Occipital lobe (tissue), 3 donors: ENCODE measurements at places on chromosomes 7 and 10. TPM values are rescaled to one million over a fixed set of nuclear protein-coding genes. Genes with fewer than 3 reads are reported as not detected.
A peak's percentile ranks its signal among the peaks of the same experiment; 100 is the strongest.

- no peak for DNase-seq
Observed at GRCh38 chr7:18520450-18521235, 25.1 kb downstream of the HDAC9 start.

GRCh38 chr7:135562720-135563119 is 5.0 kb downstream of the NUP205 start:
- no peak for DNase-seq

GRCh38 chr10:30935078-30935477 is 96.6 kb downstream of the ZNF438 start:
- DNase-seq = no peak

SPDYE16 gene
- total RNA-seq = not detected

DNA sequence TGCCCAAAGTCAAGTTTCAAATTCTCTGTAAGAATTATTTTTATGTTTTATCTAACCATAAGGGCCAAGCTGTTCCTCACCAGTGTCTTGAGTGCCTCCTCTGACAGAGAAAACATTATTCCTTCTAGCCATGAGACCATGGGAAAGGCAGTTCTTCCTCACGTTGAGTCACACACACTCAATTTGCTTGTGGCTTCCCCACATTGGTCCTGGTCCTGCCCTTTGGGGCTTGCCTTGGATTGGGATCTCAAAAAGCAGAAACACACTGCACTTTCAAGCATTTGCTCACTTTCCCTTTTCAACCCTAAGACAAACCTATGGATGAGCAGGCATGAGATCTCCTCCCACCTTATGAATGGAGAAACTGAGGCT is 248.3 kb upstream of the IGFBP3 start:
- DNase-seq = no peak

EPHB4 gene
- 8.4 TPM for total RNA-seq

DNA sequence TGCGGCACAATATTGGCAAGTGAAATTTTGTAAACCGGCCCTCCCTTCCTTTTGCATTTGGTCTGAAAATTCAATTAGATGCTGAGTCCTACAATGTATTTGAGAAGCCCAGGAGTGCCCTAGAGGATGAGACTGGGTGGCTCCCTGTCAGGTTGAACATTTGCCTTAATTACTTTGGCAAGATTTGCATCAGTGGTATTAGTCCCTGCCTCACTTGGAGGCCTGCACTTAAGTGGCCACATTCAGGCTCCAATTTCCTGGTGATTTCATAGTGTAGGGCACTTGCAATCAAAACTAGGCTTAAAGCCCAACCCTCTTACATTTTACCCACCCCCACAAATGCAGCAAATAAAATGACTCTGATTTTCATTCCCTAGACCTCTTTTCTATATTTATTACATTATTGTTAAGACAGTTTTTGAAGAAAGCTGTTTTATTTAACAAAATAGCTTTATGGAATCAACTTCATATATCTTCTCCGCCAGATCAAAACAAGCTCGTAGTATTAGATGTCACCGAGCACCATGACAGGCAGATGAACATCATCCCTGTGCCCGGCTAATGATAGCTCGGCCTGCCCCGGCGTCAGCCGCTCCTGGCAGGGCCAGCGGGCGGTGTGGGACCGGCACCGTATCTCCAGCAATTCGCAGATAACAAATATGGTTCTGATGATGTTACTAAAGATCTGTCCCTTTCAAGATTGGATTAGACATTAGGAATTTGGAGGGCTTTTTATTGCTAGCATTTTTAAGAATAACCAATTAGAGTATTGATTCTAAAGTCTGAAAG is 73.6 kb downstream of the EGFR start:
- DNase-seq = no peak

SLC39A12 gene
- total RNA-seq = 2.2 TPM

DNA sequence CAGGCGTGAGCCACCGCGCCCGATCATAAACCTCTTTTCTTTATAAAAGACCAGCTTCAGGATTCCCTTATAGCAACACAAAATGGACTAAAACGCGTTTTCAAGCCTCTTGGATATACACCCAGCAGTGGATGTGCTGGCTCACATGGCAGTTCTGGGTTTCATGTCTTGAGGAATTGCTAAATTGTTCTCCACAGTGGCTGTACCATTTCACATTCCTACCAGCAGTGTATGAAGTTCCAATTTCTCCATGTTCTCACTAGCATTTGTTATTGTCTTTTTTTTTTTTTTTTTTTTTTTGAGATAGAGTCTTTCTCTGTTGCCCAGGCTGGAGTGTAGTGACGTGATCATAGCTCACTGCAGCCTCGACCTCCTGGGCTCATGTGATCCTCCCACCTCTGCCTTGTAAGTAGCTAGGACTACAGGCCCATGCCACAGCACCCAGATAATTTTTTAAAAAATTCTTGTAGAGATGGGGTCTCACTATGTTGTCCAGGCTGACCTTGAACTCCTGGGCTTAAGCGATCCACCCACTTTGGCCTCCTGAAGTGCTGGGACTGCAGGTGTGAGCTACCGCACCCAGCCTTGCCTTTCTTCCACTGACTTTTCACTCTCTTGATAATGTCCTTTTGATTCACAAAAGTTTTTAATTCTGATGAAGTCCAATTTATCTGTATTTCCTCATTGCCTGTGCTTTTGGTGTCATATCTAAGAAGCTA is 17.4 kb downstream of the TECPR1 start:
- no peak for DNase-seq

DNA sequence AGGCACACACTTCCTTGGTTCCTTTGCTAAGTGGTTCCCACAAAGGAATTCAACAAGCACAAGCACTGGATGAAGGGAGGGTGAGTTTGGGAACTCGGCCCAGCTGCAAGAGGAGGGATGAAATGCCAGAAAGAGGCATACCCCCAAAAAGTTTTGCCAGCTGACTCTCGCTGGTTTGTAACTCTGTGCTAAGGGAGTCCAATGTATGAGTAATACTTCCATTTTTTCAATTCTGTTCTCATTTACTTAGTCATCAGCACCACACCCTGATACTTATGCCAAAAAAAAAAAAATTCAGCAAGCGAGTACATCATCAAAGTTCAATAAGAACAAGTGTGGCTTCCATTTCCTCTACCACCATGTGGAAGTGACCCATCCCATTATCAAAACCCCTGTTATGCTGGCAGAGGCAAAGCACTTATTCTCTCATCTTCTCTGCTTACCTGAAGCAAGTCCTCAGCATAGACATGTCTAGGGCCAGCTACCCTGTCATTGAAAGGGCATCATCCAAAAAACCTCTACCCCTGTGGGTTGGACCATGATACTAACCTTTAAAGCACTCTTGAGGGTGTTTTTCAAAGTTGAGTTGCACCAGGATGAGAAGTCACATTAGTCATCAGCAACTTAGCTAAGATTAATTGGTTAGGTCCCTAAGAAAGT is 6.9 kb upstream of the HYCC1 start:
- DNase-seq = no peak

COL13A1 gene
- 1.7 TPM for total RNA-seq

SPDYE8 gene
- total RNA-seq = not detected

GRCh38 chr10:111222961-111223360 is 146.1 kb downstream of the ADRA2A start:
- DNase-seq = no peak

- DNase-seq = no peak
Observed at GRCh38 chr7:36673703-36674102, 50.6 kb downstream of the AOAH start.

- no peak for DNase-seq
Observed at GRCh38 chr10:5888351-5888750, 1.3 kb downstream of the ANKRD16 start.

DNA sequence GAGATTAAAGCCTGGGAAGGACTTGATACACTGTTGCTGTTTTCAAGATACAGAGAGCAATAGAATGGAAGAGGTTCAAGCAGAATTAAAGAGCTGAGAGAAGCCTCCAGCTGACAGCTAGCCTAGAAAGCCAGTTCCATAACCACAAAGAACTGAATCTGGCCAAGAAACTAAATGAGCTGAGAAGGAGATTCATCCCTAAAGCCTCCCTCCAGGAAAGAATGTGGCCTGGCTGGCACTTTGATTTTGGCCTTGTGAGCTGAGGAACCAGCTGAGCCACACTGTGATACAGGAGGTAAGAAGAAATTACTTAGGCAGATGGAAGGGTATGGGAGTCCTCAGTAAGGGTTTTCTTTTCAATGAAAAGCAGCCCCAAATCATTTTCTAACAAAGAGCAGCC is 324.1 kb downstream of the PHF14 start:
- no peak for DNase-seq

PRLHR gene
- total RNA-seq = 4.1 TPM

DNA sequence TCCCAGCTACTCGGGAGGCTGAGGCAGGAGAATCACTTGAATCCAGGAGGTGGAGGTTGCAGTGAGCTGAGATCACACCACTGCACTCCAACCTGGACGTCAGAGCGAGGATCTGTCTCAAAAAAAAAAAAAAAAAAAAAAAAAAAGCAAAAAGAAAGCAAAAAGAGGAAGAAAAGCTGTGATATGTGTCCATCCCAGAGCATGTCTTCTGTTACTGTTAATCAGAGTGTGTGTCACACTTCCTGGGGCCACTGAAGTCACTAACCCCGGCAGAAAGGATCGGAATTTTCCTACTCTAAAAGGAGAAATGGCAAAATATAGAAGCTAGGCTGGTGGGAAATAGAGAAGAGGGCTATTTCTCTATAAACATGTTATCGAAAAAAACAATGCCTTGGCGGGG is 11.9 kb downstream of the PIK3AP1 start:
- no peak for DNase-seq

DNA sequence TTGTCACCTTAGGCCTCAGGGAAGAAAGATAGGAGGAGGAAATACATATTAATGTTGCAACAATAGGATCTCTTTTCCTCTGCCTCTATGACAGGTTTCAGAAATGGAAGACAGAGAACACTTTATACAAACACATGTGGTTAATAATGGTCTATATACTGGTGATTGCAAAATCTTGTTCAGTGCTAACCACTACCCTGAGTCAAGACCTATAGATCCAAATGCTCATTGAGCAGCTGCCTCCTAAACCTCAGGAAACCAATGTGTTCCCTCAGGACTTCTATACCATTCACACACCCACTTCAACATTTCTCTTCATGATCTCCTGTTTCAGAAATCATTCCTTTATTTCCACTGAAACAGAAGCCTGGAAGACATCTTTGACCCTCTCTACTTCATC is 32.5 kb upstream of the VWDE start:
- DNase-seq = no peak

DNA sequence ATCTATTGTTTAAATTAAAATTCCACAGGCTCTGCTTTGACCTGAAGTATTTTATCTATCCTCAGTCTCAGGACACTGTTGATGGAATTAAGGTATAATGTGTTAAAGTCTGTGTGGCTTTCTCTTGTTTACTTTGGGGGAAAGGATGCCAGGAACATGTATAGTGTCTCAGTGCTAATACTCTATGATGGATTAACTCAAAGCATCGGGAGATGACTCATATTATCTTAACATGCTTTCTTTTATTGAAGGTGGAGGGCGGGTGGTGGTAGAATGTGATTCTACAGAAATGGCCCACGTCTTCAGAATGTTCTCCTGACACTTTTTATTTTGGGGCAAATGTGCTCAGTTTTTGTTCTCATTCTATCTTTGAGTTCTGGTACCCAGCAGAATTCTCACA is 189.0 kb downstream of the ANKRD30A start:
- DNase-seq = no peak

GRCh38 chr10:100897976-100898375 is 14.8 kb upstream of the SLF2 start:
- no peak for DNase-seq

ATP5MK gene
- 121 TPM for total RNA-seq

DNA sequence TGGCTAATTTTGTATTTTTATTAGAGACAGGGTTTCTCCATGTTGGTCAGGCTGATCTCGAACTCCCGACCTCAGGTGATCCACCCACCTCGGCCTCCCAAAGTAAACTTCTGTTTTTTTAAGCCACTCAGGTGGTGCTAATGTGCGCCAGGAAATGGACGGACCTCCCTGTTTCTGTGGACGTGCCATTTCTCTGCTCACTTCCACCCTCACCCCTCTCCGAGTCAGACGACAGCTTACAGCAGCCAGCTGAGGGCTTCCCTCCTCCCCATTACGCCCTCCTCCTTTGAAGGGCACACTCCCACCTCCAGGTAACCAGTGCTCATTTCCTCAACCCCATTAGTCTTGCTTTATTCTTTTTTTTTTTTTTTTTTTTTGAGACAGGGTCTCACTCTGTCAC is 41.7 kb upstream of the EZH2 start:
- DNase-seq = no peak

TUBAL3 gene
- not detected for total RNA-seq

DNA sequence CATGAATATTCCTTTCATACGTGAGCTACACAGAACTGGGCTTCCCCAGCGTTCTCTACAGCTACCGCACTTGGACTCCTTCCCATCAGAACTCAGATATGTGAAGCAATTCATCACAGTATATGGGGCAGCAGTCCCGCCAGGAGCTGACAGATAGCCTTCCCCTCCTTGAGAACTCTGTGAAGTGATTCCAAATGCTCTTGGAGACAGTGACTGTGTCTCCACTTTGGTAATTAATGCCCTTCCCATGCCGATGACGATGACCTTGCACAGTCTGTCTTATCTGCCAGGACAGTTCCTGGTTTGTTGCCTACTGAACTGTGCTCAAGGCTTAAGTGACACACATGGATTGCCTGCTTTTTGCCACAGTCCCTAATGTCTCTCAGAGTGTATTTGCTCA is 75.0 kb upstream of the AFAP1L2 start:
- DNase-seq = no peak

UCN3 gene
- not detected for total RNA-seq

DNA sequence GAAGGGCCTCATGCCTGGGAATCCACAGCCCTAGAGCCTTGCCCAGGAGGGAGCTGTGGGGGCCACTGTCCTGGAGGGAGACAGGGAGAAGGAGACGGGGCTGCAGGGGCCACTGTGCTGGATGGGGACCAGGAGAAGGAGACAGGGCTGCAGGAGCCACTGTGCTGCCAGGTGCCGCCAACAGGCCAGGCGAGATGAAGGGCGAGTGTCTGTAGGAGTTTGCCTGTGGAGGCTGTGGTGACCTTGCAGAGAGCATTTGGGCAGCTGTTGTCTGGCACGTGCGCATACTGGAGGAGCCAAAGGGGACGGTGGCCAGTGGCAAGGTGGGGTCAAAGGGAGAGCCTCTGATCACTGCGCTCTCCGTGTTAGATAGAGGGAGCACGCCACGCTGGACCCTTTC is 79.2 kb downstream of the NKX6-2 start:
- no peak for DNase-seq

GRCh38 chr7:40437498-40437897 is 302.7 kb downstream of the SUGCT start:
- no peak for DNase-seq

GRCh38 chr7:149020483-149020882 is 7.8 kb downstream of the PDIA4 start:
- peak; percentile 15 for DNase-seq

DNA sequence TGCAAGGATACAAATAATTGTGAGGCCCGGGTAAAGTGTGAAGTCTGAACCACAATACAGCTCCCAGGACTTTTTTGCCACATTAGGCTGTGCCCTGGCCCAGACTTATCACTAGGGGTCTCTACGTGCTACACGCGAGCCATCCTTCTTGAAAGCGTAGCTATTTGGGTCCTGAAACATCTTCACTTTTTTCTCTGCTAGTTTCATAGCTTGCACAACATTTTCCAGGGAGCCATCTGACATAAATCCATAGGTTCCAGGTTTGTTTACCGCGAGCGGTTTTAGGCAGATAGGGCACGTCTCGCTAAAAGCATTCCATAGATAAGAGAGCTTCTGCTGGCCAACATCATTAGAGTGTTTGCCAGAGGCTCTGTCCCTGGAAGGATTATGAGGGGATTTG is 226.5 kb downstream of the RPS24 start:
- DNase-seq = no peak

IL15RA gene
- not detected for total RNA-seq

ECHDC3 gene
- 5.6 TPM for total RNA-seq

ABCA13 gene
- 0.16 TPM for total RNA-seq

NYAP1 gene
- total RNA-seq = 47.9 TPM
